ENCODE measurements at places on chromosomes 5 and 9.

GRCh38 chr9:9904041-9904440, 708.8 kb downstream of the PTPRD start:
- no peak for DNase-seq

DNA sequence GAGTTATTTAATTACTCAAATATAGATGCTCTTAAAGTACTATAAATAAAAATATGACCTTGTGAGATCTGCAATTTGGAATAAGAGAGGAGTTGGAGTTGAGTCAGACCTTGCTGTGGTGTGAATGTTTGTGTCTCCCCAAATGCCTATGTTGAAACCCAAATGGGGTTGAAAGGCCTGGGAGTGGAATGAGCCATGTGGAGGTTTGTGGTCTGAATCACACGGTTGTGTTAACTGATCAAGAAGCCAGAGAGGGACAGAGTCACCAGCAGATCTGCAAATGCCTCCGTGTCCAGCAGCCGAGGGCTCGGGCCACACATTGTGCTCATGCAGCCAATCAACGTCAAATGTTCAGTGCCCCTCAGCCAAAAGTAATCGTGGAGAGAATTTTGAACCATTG, 404.4 kb downstream of the ICE1 start:
- no peak for DNase-seq

DNA sequence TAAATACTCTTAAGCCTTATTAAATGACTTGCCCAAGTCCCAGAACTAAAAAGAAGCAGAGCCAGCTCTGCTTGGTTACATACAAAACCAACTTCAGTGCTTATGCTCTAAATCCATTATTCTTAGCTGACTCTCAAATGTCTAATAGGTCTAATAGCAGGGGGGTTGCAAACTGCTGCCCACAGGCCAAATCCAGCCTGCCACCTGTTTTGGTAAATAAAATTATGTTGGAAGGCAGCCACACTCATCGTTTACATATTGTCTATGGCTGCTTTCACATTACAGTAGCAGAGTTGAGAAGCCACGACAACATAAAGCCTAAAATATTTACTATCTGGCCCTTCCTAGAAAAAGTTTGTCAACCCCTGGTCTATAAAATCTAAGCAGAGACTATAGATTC, 69.0 kb downstream of the KLHL3 start:
- no peak for DNase-seq

DNA sequence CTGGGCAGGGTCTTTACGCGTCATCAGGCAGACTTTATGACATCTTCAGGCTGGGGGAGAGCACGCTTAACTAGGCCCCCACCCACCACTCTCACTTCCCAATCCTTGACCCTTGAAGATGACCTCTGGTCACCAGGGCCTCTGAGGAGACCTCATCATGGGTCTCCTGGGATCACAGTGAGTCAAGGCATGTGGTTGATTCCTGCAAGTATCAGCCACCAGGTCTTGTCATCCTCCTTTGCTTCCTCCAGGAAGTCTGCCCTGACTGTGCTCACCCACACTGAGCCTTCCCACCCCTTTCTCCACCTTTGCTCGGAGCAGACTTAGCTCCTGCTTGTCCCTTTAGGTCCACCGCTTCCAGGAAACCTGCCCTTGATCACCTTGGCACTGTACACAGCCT, 17.3 kb downstream of the ODF2 start:
- DNase-seq = no peak

DNA sequence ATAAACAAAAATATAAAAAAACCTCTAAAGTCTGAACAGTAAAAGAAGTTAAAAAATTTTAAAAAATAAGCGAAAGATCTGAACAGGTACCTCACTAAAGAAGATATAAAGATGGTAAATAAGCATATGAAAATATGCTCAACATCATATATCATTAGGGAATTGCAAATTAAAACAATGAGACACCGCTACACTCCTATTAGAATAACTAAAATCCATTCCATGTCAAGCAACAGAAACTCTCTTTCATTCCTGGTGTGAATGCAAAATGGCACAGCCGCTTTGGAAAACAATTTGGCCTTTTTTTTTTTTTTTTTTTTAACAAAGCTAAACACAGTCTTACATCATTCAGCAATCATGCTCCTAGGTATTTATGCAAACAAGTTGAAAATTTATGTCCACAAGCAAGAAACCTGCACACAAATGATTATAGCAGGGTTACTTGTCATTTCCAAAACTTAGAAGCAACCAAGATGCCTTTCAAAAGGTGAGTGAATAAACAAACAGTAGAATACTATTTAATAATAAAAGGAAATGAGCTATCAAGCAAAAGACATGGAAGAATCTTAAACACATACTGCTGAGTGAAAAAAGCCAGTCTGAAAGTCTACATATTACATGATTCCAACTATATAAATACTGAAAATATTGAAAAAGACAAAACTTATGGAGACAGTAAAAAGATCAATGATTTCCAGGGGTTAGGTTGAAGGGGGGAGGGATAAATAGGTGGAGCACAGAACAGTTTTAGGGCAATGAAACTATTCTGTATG, 22.1 kb downstream of the ANXA1 start:
- no peak for DNase-seq

GRCh38 chr5:150560401-150561191, 52.7 kb downstream of the NDST1 start:
- DNase-seq = peak; percentile 86

- no peak for DNase-seq
Observed at GRCh38 chr5:136622747-136623146, 257.4 kb upstream of the TRPC7 start.

GRCh38 chr9:128456613-128457061, 831 bp downstream of the ODF2 start:
- DNase-seq = peak; percentile 57

DNA sequence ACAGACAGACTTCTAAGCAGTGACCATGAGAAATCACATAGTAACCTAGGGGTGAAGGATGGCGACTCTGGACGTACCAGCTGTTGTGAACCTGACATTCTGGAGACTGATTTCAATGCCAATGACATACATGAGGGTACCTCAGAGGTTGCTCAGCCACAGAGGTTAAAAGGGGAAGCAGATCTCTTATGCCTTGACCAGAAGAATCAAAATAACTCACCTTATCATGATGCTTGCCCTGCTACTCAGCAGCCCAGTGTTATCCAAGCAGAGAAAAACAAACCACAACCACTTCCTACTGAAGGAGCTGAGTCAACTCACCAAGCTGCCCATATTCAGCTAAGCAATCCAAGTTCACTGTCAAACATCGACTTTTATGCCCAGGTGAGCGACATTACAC, 38.0 kb upstream of the CCDC152 start:
- DNase-seq = peak; percentile 4

GRCh38 chr5:139796061-139796806, 626 bp downstream of the PSD2 start:
- no peak for DNase-seq

GRCh38 chr9:91515074-91515687, 91.5 kb upstream of the NFIL3 start:
- DNase-seq = no peak

- DNase-seq = no peak
Observed at GRCh38 chr9:127815512-127816361, 13.1 kb downstream of the FPGS start.

GRCh38 chr9:81259896-81260295, 429.5 kb downstream of the TLE1 start:
- peak; percentile 5 for DNase-seq

DNA sequence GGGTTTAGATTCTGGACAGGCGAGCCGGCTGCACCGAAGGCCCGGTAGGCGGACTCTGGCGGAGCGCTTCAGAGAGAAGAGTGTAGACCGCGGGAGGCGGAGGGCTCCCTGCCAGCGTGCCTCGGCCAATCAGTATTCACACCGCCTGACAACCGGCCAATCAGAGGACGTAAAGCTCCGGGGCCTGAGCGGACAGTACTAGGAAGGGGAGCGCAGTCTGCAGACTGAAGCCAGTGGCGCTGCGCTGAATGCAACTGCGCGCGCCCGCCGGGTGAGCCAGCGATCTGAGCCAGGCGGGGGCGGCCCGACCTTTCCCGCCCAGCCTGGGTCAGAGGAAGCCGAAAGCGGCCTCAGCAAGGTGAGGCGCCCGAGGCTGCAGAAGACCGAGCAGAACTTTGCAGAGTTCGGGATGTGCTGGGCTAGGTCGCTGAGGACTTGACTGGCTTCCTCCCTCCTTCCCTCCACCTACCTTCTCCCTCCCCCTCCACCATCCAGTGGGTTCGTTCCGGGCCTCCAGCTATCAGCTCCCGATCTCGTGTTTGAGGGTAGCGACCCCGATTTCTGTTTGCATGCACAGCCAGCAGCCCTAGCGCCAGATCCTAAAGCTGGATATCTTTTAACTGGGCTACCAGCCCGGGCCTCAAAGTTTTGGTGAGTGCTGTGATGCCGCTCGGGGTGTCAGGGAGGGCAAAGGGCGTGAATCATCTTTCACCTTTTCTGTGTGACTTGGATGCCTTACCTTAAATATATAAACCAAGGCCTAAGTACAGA, at the start of gene DMRT2:
DMRT2 (plus strand) TSS at position 233 of the 771 bp plus-strand sequence. CDS start 1,257 bp downstream, outside the sequence.
- DNase-seq = peak; percentile 25

- DNase-seq = no peak
Observed at GRCh38 chr5:8500426-8500825, 631.5 kb downstream of the MTRR start.

GRCh38 chr9:123304340-123304691, 35.9 kb upstream of the STRBP start:
- no peak for DNase-seq

- DNase-seq = peak; percentile 49
Observed at GRCh38 chr9:22079873-22080341, 70.8 kb upstream of the CDKN2B start.

DNA sequence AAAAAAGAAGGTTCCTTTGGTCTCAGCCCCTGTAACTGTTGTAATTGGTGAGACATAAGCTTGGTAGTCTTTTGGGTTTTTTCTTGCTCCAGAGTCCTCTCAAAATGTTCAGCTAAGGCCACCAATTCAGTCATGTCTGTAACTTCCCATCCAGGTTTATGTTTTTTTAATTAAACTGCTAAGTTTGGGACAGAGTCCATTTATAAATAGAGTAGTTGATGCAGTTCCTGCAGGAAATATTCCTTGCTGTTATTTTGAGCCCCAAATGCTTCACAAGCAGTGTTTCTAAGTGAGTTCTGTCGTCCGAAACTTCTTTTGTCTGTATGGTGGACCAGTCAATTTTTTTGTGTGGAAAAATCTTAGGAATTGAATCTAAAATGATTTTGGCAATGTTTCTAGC, 155.0 kb downstream of the AOPEP start:
- no peak for DNase-seq

DNA sequence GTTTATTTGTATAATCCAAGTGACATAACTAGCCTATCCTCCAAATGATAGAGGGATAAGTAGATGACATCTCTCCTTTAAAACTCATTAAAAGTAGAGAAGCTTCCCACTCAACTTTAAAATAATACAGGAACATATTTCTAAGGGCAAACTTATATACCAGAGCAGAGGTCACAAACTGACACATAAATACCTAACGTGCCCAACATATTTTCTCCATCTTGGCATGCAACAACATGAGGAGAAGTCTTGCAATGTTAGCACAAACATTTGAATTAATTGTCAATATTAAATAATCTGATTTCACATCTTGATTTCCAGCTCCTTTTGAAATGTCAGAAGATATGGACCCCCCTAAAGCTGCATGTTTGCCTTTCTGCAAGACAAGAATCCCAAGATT, 335.0 kb downstream of the DEPDC1B start:
- DNase-seq = no peak

DNA sequence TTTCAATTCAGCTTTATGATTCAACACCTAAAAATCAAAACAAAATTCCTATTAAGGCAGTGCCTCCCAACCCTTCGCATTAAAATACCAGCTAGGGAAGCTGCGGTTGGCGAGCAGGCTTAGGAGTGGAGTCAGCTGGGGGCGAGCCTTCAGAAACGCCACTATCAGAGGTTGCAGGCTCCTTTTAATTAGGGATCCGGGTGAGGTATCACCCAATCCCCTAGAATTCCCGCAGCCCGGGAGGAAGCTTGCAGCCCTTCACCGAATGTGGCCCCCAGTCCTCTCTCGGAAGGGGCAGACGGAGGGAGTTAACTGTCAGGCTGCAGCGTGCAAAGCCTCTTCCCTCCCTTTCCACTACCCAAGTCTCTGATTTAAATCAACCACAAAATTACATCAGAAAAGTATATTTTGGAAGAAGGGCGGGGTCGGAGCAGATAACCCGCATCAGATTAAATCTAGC, 1.7 kb downstream of the STC2 start:
- DNase-seq = no peak

GRCh38 chr9:124778575-124779367, 1.8 kb downstream of the OLFML2A start:
- DNase-seq = no peak

DNA sequence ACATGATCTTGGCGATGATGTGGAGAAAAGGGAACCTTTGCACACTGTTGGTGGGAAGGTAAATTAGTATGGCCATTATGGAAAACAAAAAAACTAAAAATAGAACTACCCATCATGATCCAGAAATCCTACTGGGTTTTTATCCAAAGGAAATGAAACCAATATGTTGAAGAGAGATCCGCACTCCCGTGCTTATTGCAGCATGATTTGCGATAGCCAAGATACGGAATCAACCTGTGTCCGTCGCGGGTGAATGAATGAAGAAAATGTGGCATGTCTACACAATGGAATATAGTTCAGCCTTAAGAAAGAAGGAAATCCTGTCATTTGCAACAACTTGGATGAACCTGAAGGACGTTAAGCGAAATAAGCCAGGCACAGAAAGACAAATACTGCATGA, 84.5 kb downstream of the TTLL11 start:
- DNase-seq = no peak

DNA sequence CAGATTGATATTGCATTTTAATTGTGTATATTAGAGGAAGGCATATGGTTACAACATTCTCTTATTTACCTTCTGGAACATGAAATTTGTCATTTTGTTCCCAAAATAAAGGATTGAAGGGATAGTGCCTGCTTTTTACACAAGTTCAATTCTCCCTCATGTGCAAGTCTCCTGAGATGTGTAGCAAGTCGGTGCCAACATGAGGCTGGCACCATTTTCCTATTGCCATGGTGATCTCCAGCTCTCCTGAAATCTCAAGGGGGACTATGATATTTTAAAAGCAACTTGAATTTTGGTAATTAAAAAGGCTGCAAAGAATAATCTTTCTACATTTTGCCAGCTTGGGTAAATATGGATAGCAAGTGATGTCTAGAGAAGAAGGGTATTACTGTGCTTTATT, 693.3 kb upstream of the WWC1 start:
- DNase-seq = no peak

All from CD14-positive monocyte (primary cell).